ENCODE measurements at places on chromosomes 6 and 20.

DNA sequence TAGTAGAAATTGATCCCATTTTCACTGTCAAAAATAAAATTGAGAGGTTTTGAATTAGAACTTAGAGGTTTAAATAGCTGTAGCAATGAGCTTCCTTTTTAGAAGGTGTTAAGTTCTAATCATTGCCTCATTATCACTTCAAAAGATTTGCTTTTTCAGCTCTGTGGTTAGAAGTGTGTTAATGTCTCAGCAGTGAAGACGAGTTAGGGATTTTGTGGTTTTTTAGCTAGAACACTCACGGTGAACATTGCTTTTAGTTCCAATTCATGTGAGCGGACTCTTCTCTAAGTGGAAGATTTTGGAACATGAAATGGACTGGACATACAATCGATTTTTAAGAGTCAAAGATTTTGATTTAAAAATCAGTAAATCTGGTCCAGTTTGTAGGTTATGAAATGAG is 12.7 kb upstream of the IFNGR1 start:
- no peaks in the 10 kb centered on the region for H3K36me3 ChIP-seq
- no peak overlapping the region for H3K27ac ChIP-seq
- no peaks in the 10 kb centered on the region for H3K27me3 ChIP-seq
- peak; percentile 14 for DNase-seq
- H3K4me3 ChIP-seq: no peak overlapping the region
- no peaks in the 10 kb centered on the region for H3K4me1 ChIP-seq

DNA sequence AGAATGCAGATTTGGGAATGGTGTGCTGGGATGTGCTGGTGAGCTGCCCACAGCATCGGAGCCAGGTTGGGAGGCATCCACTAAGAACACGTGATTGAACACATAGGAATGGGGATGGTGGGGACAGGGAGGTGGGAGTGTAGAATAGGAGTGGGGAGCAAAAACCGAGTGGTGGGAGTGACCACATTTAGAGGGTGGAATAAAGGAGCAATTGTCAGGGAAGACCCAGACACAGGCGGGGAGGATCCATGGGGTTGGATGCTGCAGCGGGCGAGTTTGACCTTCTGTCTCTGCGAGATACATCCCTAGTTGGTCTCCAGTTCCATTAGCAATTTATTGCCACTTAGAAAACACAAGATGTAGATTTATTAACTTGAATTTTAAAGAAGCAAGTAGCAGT is 4.7 kb downstream of the NAA20 start:
- no peaks in the 10 kb centered on the region for H3K27me3 ChIP-seq
- no peaks in the 10 kb centered on the region for H3K36me3 ChIP-seq
- H3K27ac ChIP-seq: no peak overlapping the region
- no peaks in the 10 kb centered on the region for H3K4me1 ChIP-seq

DNA sequence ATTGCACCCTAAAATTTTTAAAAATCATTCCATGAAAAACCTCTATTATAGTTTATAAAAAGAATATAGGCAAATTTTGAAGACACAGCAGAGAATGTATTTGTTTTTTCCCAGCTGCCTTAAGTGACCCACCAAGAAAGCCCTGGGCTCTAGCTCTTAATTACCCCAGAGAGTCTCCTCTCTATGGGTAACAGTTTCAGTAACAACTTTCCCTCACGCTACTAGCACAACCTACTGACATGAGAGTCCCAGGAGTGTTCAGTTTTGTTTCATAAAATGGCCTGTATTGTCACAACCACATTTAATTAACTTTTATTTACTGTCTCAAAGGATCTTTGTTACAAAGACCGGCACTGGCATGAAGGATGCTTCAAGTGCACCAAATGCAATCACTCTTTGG is 41.5 kb downstream of the FHL5 start:
- H3K4me3 ChIP-seq: no peak overlapping the region
- no peaks in the 10 kb centered on the region for H3K27me3 ChIP-seq
- DNase-seq: no peak
- H3K27ac ChIP-seq: no peak overlapping the region

GRCh38 chr6:14732226-14732843 is 513.5 kb upstream of the JARID2 start:
- no peak for DNase-seq
- H3K27me3 ChIP-seq: no peaks in the 10 kb centered on the region
- H3K4me1 ChIP-seq: no peaks in the 10 kb centered on the region
- no peak overlapping the region for H3K27ac ChIP-seq
- no peaks in the 10 kb centered on the region for H3K36me3 ChIP-seq
- no peak overlapping the region for H3K4me3 ChIP-seq

DNA sequence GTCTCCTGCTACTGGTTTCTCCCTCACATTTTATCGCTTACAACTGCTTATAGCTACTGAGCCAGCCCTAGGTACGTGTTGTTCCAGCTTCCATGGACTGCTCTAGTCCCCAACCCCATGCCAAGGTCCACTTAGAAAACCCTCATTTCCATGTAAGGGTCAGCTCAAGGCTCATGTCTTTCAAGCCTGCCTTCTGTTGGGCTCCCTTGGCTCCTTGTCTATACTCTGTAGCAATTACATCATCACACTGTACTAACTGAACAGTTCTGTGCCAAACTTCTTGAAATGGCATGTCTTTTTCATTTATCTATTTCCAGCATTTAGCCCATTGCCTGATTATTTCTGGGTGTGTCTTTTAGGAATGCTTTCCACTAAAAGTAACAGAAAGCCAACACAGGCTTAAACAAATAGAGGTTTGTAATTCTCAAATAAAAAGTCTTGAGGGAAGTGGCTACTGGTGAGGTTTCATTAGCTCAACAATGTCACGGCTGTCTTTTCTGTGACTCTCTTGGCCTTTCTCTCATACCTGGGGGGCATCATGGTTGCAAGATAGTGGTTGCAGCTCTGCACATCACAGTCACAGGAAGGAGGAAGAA is 317.6 kb downstream of the TPBG start:
- no peaks in the 10 kb centered on the region for H3K4me1 ChIP-seq
- H3K36me3 ChIP-seq: no peaks in the 10 kb centered on the region
- H3K27ac ChIP-seq: no peak overlapping the region
- DNase-seq: no peak
- no peaks in the 10 kb centered on the region for H3K27me3 ChIP-seq
- no peak overlapping the region for H3K4me3 ChIP-seq

DNA sequence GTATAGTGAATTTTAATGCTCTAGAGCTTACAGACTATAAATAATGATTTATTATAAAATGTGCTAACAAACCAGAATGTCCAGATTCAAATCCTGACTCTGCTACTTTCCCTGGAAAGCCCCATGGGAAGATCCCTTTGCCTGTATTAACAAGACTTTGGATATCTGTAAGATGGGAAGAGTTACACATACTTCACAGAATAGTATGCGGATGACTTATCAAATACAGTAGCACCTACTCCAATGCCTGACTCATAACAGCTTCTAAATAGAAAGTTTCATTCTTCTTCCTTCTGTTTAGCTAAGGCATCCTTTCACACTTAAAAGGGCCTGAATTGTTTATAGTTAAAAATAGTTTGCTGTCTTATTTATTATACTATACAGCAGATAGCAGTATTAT is 166.3 kb downstream of the KCNQ5 start:
- no peaks in the 10 kb centered on the region for H3K36me3 ChIP-seq
- H3K4me1 ChIP-seq: no peaks in the 10 kb centered on the region
- H3K4me3 ChIP-seq: no peak overlapping the region

- peak; percentile 19 for DNase-seq
- no peak overlapping the region for H3K4me3 ChIP-seq
- no peaks in the 10 kb centered on the region for H3K4me1 ChIP-seq
- no peaks in the 10 kb centered on the region for H3K36me3 ChIP-seq
Measured at GRCh38 chr6:2103765-2104523, 141.5 kb downstream of the GMDS start.

DNA sequence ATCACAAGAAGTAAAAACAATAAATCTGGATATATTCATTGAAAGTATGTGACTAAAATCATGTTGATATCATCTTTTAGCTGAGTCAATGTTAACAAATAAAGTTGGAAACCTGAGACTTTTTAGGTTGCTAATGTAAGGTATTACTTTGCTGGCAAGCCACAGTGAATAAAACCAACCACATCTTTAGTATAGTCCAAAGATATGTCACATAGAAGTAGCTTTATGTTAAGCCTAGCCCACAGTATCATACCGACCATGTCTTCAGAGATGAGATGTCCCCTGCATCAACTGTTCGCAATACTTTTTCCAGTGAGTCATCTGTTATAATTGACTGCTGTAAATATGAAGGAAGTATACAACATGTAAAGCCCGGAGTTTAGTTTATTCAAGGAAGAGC is 107.6 kb upstream of the MCHR2 start:
- H3K27ac ChIP-seq: no peak overlapping the region
- no peaks in the 10 kb centered on the region for H3K4me1 ChIP-seq
- no peak overlapping the region for H3K4me3 ChIP-seq
- no peaks in the 10 kb centered on the region for H3K27me3 ChIP-seq
- H3K36me3 ChIP-seq: no peaks in the 10 kb centered on the region
- DNase-seq: no peak

All from mesendoderm (in vitro differentiated cells).